ENCODE measurements at places on chromosomes 7 and 10.

DNA sequence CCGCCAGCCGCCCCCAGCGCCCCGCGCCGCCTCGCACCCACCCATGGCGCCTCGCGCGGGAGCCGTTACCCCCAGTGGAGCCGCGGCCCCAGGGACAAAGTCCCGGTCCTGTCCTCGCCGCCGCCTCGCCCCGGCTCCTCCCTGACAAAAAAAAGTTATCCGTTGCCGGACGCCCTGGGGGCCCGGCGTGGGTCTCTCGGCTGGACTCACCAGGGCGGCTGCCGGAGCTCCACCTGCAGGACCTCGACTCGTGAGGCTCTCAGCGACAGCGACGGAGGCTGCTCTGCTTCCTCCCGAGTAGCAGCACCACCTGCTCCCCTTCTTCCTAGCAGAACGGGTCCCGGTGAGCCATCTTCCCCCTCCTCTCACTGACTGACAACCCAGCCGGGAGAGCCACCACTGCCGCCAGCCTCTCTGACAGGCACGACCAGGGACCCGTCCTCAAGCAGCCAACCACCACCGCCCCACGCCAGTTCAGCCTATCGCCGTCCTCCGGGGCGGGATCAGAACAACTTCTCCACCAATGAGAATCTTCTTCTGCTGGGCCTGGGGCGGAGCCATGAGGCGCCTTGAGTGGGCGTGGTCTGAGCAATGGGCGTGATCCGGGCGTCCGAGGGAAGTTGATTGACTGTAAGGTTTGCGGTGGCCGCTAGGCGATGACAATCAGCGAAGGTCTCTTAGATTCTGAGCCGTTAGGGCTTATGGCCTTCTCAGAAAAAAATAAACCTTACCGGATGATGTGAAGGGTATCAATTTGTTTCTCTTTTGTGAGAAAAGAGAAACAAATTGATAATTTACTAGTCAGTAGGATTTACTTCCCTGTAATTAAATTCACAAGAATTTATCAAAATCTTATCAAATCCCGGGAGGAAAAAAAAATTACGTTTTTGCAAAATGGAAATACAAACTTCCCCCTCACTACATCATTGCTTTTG is at the start of gene HYCC1:
HYCC1 (minus strand) TSS at position 416 of the 935 bp plus-strand sequence. CDS start 23,019 bp downstream, outside the sequence.
- DNase-seq, result peak; percentile 97

DNA sequence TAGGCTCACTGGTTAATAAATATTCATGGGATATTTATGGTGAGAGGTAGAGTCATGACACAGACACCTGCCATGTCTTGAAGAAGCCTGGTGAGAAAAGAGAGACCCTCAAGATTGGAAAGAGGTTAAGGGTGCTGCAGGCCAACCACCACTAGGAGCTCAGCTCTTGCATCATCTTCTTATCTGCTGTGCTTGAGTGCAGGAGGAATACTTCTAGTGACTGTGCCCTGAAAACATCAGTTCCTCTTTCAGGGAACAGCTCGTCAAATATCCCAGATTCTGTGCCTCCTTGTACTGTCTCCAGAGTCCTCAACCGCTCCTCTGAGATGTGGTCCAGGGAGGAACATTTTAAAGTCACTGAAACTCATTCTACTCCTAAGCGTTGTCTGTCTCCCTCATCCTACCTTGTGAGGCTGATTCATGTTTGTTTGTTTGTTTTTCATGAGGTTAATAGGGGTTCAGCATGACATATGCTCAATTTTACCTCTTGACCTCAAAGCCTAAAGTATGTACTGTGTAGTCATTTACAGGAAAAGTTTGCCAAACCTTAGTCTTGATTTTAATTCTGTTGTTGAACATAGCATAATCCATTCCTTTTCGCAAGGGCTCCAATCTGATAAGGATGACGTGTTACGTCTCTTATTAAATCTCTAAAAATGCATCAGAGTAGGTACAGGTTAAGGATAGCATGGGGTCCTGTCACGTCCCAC is 293.1 kb downstream of the C7orf25 start:
- no peak for DNase-seq

DNA sequence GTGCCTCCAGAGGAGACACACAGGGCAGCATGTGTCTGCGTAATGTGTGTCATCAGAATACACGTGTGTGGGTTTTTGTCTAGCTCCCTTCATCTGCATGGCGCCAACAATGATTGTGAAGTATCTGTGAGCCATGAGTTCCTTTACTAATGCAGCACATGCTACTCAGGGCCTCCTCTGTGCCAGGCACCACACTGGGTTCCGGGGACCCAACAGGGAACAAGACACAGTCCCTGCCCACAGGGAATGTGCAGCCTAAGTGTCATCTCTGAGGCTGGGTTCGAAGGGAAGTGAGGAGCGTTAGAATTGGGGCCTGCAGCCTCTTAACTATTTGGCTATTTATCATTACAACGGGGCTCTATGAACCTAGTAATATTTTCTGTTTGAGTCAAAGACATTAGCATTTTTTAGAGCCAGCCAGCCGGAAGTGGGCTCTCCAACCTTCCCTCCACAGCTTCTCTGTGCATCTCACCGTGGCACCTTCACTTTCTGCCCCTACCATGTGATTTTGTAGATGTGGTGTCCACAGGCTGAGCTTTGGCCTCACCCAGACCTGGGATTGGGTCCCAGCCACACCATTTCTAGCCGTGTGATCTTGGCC is 43.9 kb upstream of the SRGN start:
- no peak for DNase-seq

DNA sequence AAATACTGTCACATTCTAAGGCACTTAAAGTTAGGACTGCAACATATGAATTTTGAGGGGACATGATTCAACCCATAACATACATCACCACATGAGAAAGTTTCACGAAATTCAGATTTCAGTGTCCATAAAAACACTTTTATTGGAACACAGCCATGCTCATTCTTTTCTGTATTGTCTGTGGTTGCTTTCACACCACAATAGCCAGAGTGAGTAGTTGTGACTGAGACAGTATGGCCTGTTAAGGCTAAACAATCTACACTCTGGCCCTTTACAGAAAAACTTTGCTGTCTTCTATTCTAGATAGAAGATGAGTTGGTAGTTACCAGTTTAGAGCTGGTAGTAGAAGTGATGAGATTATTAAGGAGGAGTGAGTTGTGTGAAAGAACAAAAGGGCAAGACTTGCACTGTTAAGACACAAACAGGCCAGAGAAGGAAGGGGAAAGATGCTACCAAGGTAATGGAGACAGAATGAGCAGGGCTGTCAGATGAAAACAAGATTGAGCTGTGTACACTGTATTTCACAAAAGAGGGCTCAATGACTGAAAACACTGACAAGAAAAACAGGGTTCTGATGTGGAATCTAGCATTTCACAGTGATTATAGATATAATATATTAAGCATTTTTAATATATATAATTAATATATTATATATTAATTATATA is 108.6 kb downstream of the PPP1R3A start:
- DNase-seq, result no peak

DNA sequence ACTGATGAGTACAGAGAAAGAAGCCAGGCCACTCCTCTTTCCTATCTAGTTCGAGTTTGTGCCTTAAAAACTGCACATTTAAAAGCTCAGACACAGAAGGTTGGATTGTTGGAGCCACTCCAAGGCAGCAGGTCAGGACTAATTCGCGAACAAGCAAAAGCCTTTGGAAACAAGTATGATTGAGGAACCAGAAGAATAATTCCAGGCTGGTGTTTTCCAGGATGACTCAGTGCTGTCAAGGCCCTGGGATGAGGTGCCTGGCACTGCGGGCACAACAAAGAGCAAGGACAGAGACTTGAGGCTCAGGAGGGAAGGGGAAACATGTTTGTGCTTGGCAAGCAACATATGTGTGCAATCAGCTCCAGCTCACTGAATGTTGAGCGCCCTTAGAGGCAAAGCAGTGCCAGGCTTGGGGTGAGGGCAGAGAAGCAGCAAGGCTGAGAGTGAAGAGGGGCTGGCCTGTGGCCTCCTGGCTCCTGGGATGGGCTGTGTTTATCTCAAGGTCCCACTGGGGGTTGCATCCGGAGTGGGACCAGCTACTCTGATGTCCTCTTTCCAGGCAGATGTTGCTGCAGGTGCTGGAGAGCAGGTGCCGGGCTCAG is 44.1 kb downstream of the VSTM4 start:
- no peak for DNase-seq

DNA sequence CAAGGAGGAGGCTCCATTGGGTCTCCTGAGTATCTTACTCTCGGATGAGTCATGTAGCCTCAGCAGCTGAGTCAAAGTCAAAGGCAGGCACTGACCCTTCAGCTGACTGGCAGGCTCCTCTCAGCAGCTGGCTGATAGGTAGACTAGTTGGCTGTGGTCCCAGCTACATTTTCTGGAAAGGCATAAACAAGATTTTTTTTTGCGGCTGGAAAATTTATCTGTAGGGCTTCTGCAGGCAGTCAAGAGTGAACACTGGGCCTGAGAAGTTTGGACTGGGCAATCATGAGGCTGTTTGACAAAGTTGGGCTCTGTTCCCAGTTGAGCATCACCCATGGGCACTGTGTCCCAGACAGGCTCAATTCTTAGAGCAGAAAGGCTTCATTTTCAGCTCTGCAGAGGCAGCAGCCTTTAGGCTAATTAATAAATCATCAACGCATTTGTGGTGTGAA is 796.2 kb downstream of the CCSER2 start:
- no peak for DNase-seq

- no peak for DNase-seq
These were observed 98.2 kb downstream of the CCNY start for GRCh38 chr10:35434533-35434932.

DNA sequence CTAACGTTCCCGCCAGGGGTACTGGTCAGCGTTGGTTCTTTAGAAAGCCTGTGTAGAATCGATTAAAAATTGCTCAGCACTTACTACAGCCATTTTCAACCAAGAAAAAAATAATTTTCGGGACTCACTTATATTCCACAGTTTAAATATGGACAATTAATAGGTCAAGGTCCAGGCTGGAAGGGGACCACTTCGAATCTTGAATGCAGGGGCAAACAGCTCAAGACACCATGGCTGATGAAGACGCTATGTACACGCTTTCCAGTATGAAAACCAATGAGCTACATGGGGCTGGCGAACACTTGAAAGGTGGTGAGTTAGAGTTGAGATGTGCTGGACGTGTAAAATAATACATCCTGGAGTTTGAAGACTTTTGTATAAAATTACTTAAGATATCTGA is 87.2 kb downstream of the PRKCQ start:
- no peak for DNase-seq

- DNase-seq, result peak; percentile 95
These were observed at the start of gene ZNF239 for GRCh38 chr10:43574001-43574892. ZNF239 (minus strand) TSS chr10:43574616; CDS start chr10:43558079, 16,537 bp downstream.

- DNase-seq, result no peak
These were observed 31.0 kb downstream of the TES start for GRCh38 chr7:116241291-116241690.

- DNase-seq, result no peak
These were observed 93.3 kb downstream of the HYCC1 start for GRCh38 chr7:22920672-22921071.

All from D341Med (cell line).